ENCODE measurements at places on chromosomes 13 and 19. TPM values are rescaled to one million over a fixed set of nuclear protein-coding genes. Genes with fewer than 3 reads are reported as not detected.

Gene TTC9B
- total RNA-seq: 1.7 TPM

Gene NOP53
- total RNA-seq: 322 TPM

Gene ZNF331
- total RNA-seq: 0.59 TPM

Gene DLEU7
- not detected for total RNA-seq

Gene LRRC4B
- total RNA-seq: 0.89 TPM
